NCI-H2171 treated with DMSO at 0.1 percent for 48 hours (cell line): ENCODE measurements at places on chromosomes 1 and 21.

- DNase-seq = no peak
Measured at GRCh38 chr1:65277605-65278347, 31.6 kb upstream of the DNAJC6 start.

- DNase-seq = no peak
Measured at GRCh38 chr1:117605164-117605773, 579 bp upstream of the TENT5C start.

GRCh38 chr1:208029381-208030287, 118.7 kb upstream of the CD34 start:
- DNase-seq = no peak

DNA sequence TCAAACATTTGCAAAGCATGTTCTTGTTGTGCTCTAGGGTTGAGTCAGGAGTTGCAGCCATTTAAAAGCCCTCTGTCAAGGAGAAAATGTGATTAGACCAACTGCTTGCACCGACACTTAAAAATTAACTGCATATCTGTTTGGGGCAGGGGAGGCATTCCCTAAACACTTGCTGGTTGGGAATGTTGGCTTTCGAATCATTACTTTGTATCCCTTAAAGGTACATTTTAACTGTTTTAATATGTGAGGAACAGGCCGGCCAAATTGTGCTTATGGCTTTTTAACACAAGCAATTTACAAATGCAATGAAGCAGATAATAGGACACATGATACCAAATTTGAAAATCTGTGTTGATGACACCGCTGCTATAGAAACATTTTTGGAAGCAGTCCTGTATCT, 159.1 kb downstream of the LHX8 start:
- peak; percentile 89 for DNase-seq

DNA sequence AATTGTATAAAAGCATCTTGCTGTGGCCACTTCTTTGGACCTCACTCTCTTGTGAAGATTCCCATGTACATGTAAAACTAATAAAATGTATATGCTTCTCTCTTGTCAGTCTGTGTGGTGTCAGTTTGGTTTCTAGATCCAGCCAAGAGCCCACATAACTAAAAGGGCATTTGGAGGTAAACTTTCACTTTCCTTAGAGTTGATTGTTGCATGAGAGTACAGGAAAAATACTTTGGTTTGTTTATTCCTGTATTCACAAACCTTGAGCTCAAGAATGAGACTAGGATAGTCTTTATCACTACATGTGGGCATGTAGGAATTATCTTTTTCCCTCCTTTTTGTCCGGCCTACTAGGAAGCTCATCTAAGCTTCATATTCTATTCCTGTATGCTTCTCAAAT, 50.9 kb downstream of the KCTD3 start:
- DNase-seq = no peak

DNA sequence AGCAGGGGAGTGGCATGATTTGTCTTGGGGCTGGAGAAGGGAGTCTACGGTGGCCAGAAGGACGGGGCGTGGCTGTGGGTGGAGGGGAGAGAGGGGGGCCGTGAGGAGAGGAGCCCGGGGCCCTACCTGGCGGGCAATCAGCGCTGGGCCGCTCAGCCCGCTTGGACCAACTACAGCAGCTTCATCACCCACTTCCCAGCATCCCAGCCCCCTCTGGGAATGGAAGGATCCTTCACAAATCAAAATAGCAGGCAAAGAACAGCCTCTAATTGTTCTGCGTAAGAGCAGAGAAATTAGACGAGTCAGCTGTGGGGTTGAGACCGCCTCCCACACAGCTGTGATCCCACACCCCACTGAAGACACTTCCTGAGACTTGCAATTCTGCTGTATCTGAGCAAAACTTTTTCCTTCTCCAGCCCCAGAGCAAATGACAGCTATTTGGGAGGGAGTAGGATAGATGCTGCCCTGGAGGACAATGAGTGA, 43.5 kb downstream of the OPRD1 start:
- DNase-seq = peak; percentile 27

- no peak for DNase-seq
Measured at GRCh38 chr1:40820251-40820797, 36.7 kb downstream of the KCNQ4 start.

DNA sequence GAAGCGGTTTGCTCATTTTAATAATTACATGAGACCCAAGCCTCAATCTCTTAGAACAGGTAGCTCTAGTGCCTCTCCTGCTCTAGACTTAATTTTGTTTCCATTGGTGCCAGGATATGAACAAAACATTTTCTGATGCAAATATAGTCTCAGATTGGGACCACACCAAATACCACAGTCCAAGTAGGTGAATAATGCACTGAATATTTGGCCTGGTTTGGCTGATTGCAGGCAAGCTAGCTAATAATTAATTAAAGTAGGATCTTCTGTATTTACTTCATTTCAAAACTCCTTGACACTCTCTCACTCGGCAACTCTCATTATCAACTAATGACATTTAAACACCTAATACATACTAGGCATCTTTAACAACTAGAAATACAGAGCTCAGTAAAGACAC, 219.6 kb downstream of the LTN1 start:
- DNase-seq = no peak

- DNase-seq = peak; percentile 88
Measured at GRCh38 chr1:212558693-212559480, 49.7 kb upstream of the ATF3 start.

- no peak for DNase-seq
Measured at GRCh38 chr21:43736224-43736883, 17.4 kb downstream of the PDXK start.

GRCh38 chr1:150558303-150558704, 9.1 kb downstream of the ADAMTSL4 start:
- DNase-seq = no peak

- DNase-seq = no peak
Measured at GRCh38 chr1:226100436-226101391, 38.2 kb downstream of the H3-3A start.

DNA sequence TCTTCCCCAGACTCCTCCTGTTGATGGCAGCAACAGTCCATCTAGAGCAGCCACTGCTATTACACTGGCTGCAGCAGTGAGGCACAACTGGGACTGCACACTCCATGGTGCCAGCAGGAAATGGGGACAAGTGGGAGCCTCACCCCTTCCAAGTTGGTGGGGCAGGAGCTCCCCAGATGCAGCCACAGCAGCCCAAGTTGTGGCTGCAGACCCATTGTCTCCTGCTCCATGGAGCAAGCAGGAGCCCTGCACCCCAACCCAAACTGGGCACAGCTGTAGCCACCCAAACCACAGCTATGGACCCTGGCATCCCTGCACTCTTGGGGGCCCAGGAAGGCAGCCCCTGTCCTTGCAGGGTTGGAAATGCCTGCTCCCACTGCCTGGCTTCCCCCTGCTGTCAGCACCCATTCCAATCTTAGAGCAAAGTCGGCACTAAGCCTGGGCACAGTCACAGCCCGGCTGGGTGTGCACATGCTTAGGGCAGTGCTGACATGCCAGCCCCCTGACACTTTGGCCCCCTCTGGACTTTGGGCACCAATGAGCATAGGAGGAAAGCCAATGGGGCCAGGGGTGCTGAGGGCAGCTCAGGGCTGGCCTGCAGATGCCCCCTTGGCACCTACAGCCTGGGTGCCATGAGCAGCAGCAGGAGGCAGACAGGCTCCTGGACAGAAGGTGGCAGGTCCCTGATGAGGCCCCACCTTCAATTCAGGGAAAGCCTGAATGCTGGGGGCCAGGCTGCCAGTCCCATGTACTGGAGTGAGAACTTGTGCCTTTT, 44.0 kb downstream of the MATN1 start:
- no peak for DNase-seq

GRCh38 chr21:45081636-45082035, 7.3 kb downstream of the ADARB1 start:
- no peak for DNase-seq

DNA sequence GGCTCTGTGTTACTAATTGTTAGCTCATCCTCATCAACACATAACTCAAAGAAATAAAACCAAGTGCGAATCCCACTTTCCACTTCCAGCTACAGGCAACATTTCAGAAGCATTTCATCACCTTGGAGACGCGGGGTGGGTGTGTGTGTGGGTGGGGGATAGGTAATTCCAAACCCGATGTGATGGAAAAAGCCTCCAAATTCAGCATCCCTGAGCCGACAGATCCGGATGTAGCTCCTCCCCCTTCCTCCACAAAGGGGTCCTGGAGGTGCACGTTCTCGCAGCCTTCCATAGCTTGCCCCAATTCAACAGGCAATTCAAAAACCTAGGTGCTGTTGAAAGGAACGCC, 486 bp downstream of the HSPA13 start:
- peak; percentile 61 for DNase-seq

DNA sequence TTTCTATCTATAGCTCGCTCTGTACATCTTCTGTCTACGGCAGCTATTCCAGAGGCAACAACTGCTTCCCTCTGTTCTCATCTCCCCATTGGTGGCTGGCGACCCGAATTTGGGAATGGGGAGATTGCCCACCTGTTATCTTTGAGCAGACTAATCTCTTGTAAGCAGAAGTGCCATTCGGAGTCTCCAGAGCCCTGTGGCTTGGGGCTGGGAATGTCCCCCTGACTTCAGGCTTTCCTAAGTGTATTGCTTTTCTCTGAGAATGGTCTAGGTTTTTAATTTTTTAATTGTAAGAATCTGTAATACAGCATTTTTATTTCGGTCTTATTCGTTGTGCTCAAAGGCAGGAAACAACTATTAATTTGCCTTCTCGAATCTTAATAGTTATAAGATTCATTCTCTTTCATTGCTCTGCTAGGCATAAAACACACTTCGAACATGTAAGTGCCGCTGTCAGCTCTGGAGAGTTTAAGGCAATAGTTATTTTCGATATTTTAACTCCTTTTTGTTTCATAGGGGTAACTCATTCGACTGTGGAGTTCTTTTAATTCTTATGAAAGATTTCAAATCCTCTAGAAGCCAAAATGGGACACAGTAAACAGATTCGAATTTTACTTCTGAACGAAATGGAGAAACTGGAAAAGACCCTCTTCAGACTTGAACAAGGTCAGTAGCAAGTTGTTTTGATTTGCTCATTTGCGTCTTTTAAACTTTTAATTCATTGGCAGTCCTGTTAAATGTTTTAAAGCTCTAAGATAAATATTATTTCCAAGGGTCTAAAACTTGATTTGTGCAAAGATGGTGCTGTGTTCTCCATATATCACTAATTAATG, 514 bp downstream of the AGL start:
- no peak for DNase-seq

DNA sequence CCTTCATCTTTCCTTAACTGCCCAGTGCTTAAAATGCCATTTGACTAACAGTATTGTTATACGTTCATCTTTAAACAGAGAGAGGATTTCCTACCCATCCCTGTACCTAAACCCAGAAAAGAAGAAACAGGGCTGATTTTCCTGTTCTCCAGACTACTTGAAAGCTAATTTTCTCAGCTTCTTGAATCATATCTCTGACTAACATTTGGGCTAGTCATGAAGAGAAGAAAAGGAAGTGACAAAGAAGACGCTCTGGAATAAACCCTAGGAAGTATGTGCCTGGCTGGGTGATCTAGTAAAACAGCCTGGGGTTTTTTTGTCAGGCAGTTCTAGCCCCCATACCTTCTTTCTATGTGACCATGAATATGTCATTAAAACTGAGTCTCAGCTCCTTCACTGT, 44.8 kb upstream of the SGIP1 start:
- no peak for DNase-seq

DNA sequence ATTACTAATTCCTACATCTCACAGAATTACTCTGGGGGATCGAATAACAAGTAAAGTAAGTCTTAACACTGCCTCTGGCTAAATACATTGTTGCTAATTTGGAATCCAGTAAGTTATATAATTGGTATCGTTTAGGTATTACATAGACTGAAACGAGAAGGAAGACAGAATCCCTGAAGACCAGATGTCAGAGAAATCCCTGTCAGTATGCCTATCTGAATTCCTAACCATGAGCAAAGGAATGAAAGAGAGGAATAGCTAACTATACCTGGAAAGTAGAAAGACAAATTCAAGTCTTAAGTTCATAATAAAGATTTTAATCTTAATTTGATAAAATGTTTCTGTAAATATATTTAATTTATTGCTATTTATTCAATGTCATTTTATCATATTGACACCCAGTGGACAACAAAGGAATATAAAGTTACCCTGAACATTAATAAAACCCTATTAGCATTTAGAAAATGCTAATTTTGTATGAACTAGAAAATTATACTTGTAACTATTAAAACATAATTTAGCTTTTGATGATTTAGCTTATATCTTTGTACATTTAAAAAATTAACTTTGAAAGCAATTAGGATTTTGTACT, 11.4 kb downstream of the DEPDC1 start:
- no peak for DNase-seq

DNA sequence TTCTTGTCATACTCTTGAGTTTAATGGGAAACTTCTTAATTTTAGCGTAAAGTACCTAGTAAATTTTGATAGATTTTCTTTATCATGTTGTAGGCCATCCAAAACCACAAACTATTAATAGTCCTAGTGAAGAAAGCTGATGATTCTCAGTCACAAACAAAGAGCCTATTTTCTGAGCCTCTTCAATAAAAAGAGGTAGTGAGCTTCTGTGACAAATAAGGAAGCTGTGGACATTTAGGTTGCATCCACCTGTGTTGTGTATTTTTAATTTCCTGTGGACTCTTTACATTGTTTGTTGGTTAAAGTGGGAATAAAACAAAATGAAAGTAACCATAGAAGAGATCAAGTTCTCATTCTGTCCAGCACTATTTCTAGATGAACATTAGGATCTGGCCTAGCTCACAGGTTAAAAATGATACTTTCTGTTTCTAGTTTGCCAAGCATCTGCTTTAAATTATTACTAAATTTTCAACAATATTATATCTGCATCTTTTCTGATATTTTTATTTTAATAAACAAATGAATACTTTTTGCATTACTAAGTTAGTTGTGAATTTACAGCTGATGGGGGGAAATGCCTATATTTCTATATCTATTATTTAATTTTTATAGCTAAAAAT, 702.2 kb upstream of the ADGRL4 start:
- DNase-seq = no peak

DNA sequence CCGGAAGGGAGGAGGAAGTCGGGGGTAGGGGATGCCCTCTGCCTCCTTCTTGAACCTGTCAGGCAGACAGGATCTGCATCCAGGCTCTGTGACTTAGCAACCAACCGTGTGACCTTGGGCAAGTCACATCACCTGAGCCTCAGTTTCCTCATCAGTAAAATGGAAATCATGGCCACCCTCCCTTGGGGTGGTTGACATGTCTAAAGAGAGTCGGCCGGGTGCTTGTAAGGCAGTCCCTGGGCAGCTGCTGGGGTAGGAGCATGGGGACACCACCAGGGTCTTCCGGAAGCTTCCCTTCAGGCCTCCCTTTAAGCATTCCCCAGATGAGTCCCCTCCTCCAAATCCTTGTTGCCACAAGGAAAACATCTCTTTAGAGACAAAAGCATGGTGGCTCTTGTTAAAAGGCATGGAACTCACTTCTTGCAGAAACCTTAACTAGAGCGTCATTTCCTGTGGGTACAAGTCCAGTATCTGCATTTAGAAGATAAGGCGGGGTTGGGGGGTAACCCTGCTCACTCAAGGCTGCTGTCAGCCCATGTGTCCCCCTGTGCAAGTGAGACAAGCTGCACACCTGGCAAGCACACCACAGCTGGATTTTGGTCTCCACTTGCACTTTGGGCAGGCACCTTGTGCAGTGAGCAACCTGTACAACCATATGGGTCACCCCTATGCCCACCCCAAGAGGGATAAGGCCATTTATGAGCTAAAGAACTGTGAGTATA, 10.4 kb downstream of the CLCNKB start:
- no peak for DNase-seq

GRCh38 chr1:5959667-5960230, 32.5 kb downstream of the NPHP4 start:
- DNase-seq = no peak
